H1 (cell line): ENCODE measurements at places on chromosomes 5 and 9.

- no peak for DNase-seq
These were observed 17.5 kb downstream of the TNIP1 start for GRCh38 chr5:151063142-151063989.

GRCh38 chr5:93675460-93676450, 65.6 kb downstream of the POU5F2 start:
- DNase-seq = no peak

GRCh38 chr5:14801792-14802191, 69.8 kb downstream of the ANKH start:
- DNase-seq = no peak

DNA sequence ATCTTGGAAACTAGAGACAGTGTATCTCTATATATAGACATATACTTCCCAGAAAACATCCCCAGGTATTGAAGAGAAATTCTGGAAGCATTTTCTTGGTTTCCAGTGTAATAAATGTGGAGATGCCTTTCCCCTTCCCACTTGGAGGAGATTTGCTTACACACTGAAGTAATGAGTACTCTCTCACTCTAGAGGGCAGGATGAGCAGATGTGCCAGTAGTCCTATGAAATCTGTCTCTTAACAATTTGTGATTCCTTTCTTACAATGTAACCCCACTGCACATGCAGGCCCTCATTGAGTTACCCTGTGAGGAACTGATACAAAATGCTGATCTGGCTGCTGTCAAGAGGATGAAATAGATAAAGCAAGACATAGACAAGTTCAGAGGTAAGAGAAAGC, 567.2 kb downstream of the SLCO4C1 start:
- DNase-seq = no peak

DNA sequence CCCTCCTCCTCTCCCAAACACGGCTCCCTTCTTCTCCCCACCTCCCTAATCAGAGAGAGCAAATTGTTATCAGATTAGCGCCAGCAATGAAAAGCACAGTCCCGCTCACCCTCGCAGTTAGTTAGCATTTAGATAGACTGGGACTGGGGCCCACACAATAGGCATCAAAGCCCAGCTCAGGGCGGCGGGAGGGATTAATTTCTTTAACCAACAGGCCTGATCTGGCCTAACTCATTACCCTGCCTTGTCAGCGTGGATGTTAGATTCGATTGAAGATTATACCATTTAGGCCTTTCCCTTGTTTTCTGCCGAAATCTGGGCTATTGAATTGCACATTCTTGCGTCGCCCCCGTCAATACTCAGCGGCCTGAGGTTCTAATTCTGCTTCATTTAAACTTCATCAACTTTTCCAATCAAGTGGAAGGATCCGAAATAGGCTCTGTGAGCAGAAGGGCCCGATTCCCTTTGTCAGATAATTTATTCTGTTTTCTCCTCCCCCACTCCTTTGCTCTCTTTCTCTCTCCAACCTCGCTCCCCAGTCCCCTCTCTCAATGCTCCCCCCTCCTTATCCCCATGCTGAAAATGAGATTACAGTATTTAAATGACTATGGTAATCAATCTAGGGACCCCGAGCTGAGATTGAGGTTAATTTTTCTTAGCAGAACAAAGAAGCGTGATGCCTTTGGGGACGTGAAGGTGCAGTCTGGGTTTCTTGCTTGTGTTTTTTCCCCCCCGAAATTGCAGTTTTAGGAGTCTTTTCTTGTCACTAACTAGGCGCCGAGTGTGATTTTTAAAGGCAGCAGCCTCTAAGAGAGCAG, 15.1 kb downstream of the CFAP77 start:
- DNase-seq = no peak

DNA sequence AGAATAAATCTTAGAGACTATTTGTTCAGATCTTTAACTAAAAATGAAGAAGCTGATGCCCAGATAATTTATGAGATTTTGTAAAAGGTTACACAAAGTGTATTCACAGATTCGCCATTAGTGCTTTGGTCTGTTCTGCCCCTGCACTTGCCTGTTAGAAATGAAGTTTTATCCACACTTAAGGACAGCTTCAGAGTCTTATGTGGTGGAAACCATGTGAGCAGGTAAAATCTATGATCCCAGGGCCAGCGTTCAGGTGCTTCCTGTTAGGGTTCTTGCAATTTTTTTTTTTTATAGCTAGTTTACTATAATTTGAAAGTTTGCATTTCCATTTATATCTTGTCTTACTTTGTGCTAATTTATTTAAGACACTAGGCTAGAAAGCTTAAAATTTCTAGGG, 561.6 kb downstream of the PRR16 start:
- DNase-seq = no peak
